ENCODE measurements at places on chromosomes 1 and 21.

DNA sequence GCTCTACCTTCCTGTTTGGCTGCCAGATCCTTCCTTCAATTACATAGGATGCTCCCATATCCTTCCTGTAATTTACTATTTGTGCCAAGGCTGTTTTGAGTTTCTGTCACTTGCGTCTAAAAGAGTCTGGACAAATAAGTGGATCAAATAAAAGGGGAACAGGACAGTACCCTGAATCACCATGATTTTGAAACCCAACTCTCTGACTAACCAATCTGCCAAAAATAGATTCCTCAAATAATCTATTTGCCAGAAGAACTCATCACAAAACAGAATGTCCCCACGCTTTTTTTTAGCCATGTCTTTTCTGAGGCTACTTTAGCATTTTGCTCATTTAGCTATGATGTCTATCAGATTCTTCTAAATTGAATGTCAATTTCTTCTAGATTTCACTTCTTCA lies 392.6 kb downstream of the NTNG1 start:
- no peak for DNase-seq

DNA sequence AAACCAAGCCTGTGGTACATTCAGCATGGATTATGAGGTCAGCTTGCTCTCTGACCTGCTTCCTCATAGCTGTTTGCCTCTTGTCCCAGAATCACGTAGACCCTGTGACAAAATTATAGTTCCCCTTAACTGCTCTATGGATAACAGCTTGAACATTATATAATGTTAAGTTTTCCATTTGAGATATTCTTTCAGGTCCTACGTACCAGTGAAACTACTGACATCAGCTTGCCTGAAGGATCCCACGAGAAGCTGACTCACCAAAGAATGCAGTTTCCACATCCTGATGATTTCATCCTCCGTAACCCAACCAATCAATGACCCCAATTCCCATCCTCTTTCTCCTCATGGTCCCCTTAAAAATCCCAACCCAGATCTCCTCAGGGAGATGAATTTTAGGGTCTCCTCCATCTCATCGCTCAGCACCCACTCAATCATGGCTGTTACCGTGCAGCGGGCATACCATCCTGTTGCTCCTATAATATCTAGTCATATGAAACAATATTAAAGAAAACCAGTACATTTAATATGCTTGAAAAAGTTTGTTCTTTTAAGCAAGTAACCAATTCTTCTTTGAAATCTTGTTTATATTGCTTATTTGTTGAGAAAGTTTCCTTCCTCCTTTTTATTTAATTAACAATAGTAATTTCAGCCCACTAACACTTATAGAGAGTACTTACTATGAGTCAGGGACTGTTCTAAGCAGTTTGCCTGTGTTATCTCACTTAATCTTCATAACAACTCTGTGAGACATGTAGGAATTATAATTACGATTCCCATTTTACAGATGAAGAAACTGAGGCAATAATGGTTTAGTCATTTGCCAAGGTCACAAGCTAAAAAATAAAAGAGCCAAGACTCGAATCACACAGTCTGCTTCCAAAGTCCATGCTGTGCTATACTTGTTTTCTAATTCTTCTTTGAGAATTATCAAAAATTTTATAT lies 27.4 kb downstream of the CHML start:
- DNase-seq: no peak

- no peak for DNase-seq
These were observed 28.2 kb upstream of the CRNN start for GRCh38 chr1:152442301-152442700.

DNA sequence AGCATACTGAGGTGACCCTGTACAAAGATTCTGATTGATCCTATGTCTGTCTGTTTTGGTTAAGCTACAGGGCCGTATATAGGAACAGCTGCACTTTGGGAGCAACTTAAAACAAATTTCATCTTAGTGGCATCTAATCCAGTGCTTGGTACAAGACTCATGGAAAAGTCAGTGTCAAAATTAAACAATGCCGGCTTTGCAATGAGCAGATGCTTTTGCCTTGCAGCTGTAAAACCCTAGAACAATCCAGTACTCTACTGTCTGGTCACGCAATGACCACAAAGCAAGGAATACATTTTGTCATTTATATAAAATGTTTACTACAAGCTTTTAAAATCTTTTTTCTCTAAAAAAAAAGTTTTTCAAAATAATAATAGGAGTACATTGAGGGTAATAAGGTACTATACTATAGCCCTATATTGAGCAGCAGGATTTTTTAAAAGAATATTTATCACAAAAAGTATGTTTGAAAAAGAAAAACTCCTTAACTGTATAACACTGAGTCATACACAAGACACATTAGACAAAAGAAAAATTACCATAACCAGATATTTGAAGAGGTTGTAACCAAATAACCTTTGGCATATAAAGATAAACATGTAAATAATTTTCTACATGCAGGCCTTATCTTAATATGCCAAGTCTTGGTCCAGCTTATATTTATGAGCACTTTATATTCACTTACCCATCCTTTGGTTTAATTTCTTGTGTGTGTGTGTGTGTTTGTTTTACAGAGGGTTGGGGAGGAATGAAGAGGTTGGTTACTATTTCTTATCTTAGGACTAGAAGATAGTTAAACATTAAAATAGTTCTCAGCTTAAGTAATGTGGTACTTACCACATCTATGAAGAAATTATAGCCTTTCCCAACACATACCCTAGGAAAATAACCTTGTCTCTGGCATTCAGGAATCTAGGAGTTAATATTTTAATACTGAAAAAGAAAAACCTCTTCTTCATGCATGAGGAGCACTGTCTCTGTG lies 262.3 kb downstream of the FAF1 start:
- DNase-seq: no peak

DNA sequence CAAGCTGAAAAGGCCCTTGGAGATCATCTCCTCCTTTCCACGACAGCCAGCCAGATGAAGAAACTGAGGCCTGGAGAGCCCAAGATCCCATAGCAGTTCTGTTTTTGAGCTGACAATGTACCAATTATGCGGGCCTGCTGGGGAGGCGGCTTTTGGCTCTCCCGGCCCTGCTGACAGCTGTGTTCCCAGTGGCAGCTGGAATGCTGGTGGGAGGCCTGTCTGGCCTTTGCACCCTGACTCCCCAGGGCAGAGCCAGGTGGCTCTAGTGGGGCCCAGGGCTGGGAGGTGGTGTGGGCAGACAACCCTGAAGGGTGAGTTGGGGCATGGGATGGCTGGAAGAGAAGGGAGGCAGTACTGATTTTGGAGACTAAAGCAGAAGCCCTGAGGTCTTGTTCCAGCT lies 30.7 kb upstream of the WASF2 start:
- no peak for DNase-seq

GRCh38 chr1:215114154-215114933 lies 31.8 kb downstream of the KCNK2 start:
- no peak for DNase-seq

DNA sequence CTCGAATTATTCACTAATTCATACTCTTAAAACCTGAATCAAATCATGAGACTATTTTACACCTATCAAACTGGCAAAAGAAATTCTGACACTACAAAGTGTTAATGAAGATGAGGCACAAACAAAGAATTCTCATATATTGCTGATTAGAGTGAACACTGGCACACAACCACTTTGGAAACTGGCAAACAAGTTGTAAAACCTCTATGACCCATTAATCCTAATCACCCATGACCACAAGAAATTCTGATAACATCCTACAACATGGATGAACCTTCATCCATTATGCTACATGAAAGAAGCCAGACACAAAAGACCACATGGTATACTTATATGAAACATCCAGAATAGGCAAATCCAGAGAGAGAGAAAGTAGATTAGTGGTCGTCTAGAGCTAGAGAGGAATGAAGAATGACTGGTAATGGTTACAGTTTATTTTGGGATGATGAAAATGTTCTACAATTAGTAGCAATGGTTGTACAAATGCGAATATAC lies 8.5 kb downstream of the GPBP1L1 start:
- no peak for DNase-seq

- no peak for DNase-seq
These were observed 3.9 kb downstream of the MFN2 start for GRCh38 chr1:11984121-11984520.

DNA sequence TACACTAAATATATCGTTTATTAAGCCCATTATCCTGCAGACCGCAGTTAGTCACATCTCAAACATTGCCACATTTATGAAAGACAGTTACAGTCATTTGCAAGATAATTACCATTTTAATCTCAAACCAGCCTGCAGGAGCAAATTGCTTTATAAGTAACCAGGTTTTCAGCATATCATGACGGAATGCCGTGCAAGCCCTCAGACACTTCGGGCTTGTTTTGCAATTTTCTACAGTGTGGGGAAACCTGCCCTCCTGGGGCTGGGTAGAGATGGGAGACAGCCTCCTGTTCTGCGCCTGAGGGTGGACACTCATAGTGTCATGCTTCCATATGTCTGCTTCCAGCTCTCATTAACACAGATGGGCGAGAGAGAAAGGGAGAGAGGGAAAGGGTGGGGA lies 563.9 kb downstream of the NPHP4 start:
- DNase-seq: no peak

DNA sequence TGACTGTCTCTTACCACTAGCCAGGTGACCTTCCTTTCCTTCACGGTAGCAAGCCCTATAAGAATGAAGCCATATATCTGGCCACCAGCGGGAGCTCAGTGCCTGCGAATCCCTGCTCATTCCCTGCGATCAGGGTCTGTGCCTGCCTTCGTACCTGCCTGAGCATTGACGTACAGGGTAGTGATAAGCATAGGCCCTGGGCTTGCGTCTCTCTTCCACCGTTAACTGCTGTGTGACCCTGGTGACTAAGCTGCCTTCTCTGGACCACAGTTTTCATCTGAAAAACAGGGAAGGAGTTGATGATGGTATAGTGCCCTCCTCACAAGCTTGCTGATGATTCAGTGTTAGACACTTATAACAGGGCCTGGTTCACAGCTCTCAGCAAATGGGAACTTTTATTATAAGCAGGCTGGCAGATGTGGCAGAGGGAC lies 4.1 kb downstream of the ZC3H12A start:
- no peak for DNase-seq

DNA sequence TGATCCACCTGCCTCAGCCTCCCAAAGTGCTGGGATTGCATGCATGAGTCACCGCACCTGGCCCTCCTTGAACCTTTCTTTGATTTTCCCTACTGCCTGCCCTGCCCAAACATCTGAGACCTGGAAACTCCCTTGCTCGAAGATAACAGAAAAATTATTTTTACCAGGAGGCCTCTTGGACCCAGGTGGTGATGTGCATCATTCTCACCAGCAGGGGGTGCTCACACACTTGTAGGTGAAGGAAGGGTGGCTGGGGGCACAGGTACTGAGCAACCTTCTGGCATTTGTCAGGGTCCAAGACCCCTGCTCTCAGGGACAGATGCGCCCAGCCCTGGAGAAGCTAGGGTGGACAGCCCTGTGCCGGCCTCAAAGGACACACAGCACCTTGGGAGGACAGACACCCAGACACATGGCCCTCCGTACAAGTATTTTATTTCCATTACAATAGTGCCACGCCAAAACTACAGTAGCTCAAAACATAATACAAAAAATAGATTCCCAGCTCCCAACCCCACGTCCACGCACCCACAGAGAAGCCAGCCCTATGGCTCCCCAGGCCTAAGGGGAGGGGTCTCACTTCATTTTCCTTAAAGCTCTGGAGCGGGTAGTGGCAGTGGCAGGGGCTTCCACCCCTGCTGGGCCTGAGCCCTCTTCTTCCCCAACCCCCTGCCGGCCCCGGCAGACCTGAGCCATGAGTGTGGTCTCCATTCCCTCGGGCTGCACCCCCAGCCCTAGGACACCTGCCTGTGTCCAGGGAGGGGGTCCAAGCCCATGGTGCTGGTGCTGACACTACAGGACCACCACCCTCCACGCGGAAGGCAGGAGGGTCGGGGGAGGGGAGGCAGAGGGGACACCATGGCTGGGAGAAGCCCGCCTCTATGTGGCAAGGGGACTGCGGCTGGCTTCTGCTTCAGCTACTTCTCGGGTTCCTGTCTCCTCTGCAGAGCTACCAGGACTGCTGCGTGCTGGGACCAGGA lies 40.4 kb upstream of the EIF4G3 start:
- DNase-seq: peak; percentile 27

DNA sequence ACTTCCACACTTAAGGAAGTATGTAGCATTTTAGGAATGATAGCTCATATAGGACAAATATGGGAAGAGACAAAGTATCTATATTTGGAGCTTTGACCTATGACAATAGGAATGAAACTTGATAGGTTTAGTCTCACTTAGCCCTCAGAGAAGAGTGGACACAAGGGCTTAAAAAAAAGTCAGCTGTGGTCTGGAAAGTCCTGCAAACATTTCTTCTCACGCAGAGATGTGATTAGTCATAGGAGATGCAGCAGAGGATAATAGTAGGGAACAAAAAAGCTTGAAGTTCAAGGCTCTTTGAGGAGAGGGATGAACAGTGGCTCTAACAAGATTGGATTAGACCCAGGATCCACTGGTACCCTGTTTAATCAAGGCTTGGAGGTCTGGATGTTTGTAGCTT lies 14.8 kb upstream of the RNF220 start:
- DNase-seq: no peak

GRCh38 chr1:31383967-31384366 lies 11.1 kb upstream of the FABP3 start:
- DNase-seq: no peak

DNA sequence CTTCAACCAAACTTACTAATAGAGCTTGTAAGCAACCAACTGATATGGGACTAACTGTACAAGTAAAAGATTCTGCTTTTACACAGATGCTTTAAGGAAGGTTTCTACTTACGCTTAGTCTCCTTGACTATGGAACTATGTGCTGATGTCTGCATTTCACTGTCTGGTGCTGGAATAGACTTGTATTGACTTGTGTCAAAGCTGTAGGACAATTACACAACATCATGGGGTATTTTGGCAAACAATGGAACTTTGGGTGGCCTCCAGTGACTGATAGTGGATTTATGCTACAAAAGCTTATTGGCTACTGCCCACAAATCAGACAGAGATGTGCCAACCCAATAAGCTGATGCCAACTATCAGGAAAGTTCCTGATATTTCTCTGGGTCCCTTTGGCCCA lies 10.6 kb downstream of the CBR1 start:
- no peak for DNase-seq

- DNase-seq: no peak
These were observed 54.6 kb downstream of the ERICH3 start for GRCh38 chr1:74618974-74619373.

- DNase-seq: no peak
These were observed 21.1 kb upstream of the ZRANB2 start for GRCh38 chr1:71101839-71102376.

DNA sequence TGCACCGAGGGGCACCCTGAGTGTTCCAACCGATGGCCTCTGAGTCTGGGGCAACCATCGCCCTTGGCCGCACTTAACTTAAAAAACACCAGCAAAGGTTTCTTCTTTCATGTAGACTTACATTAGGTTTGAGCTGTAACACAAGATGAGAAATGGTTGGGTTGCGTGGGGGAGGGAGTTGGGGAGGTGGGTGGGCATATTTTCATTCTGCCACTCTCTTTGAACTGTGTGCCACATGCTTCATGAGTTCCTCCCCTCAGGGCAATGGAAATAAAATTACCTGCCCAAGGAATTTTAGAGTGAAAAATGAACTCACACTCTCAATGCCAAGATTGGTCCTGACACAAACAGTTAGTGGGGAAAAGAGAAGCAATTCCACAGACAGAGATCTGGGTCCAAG lies 430.1 kb upstream of the USP24 start:
- DNase-seq: no peak

GRCh38 chr21:44310628-44311507 lies 11.0 kb downstream of the PFKL start:
- DNase-seq: no peak

GRCh38 chr1:48049823-48050535 lies 52.8 kb upstream of the TRABD2B start:
- no peak for DNase-seq
